ENCODE measurements at places on chromosomes 3 and 15.

- no peak for DNase-seq
Observed at GRCh38 chr3:30672959-30673358, 66.6 kb downstream of the TGFBR2 start.

GRCh38 chr3:168272343-168272985 lies 176.7 kb upstream of the GOLIM4 start:
- no peak for DNase-seq

DNA sequence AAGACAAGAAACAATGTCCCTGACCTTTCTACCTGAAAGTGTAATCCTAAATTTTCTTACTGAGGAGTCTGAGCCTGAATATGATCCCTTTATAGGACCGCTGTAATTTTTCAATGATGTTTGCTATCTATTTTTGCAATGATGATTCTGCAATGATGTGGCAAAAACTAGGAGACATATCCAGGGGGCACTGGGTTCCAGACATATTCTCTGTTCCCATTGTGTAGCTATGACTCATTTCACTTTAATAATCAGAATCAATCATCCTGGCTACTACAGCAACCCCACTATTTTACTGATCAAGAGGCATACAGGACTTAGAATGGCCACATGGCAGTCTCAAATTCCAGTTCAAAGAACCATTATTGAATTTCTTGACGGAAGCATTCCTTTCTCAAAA lies 85.9 kb downstream of the AQR start:
- DNase-seq = no peak

GRCh38 chr15:78737187-78737820 lies 74.0 kb downstream of the ADAMTS7 start:
- DNase-seq = no peak

DNA sequence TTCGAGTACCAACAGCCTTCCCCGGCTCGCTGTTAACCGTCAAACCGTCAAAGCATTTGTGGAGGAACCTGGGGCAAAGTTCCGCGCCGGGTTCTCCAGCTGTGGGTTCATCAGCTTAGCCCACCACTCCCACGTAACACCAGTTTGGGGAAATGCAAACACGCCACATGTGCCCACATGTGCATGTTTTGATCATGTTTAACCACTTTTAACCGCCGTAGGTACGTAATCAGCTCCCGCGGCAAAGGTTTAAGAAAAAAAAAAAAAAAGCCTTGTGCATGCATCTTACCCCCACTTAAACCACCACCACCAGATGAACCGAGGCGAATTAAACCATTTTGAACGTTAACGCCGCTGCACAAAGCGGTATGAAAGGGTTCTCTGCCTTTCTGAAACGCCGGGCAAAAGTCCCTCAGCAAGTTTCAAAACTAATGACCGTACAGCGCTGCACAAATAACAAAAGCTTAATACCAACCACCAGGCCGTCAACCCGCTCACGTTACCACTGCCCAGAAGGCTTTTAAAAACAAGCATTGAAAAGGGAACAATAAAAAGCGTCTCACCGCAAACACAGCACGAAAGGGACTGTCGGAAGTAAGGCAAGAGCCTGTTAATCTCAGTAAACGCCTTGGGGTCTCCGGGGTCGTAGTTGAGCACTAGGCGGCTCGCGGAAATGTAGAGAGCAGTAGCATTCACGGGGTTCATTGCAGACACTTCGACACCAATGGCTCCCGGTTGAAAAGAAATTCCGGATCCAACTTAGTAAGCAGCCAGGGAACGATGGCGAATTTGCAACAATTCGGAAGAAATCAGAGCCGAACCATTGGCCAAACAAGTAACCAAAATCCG lies 1.5 kb downstream of the MSL2 start:
- no peak for DNase-seq

GRCh38 chr15:63369781-63370180 lies 11.9 kb downstream of the CA12 start:
- no peak for DNase-seq

- no peak for DNase-seq
Observed at GRCh38 chr15:42042602-42043400, 22.0 kb upstream of the PLA2G4E start.

- no peak for DNase-seq
Observed at GRCh38 chr3:169748670-169749069, 16.2 kb downstream of the TERC start.

GRCh38 chr3:155995525-155996370 lies 124.6 kb upstream of the KCNAB1 start:
- DNase-seq = no peak

- DNase-seq = no peak
Observed at GRCh38 chr3:56303487-56303886, 164.8 kb downstream of the ERC2 start.

DNA sequence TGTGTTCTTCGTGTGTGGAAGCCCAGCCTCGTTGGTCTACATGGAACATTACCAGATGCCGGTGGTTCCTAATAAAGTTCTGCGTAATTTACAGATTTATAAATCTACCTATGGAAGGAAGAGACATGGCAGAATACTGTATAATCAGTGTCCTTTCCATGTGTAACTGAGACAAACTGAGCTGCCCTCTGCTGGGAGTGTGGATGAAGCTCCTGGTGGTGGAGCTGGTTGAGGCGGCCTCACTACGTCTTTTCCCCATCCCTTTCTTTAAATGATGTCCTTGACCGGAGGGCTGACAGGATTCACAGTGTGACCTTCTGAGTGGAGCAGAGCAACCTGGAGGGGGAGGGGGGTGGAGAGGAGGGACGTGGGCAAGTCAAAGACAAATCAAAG lies 267.0 kb upstream of the CHRM5 start:
- DNase-seq = no peak

DNA sequence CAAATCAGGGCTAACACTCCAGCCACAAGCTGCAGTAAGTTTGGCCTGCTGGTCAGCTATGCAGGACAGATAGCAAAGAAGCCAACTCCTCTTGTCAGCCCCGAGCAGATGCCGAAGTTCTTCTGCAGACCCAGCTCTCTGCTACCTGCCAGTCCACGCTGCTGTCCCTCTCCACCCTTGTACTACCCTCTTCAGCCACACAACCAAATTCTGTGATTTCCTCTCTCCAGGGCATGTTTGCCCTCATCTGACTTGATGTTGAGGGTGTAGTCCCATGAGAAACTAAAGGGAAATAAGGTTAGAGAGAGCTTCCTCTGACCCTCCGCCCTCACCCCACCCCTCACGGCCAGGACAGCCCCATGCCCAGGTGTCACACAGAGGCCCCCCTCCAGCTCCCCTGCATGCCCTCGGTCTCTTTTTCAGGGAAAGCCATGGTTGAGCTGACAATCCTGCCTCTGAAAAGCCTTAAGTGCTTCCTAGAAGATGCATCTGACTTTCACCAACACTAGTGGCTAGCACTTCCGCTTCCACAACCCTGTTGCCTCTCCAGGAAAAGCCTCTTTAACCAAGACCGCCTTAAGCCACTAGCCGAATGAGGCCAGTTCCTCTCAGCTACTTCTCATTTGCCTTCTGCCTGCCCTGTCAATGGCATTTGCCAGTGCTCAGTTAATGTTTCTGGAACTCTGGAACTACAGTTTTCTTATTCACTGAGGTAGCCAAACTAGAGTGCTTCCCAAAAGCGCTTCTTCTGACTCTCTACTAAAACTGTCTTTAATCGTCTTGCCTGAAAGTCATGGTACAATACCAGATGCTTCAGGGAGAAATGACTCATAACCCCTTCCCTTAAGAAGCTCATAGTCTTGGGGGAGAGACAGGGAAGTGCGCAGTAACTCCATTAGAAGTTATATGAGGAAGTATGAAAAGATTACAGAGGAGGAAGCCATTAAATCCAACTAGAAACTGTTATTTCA lies 300.4 kb upstream of the STT3B start:
- DNase-seq = no peak

- DNase-seq = no peak
Observed at GRCh38 chr15:99745370-99746086, 12.3 kb upstream of the LYSMD4 start.

DNA sequence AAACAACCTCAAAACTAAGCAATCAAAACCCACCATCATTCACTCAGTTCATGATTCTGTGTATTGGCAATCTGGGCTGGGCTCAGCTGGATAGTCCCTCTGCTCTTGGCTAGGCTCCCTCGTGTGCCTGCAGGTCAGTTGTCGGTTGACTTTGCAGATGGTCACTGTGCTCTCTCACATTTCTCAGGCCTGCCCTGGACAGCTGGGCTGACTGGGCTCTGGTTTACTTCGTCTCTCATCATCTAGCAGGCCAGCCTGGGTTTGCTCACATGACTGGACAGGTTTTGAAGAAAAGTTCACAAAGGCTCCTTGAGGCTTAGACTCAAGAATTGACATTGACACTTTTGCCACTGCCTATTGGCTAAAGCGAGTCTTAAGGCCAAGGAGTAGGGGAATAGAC lies 105.0 kb upstream of the CTNNB1 start:
- DNase-seq = no peak

All from cortex of kidney (tissue), 1 donor.